ENCODE measurements at places on chromosomes 16 and 17.
A peak's percentile ranks its signal among the peaks of the same experiment; 100 is the strongest.

GRCh38 chr17:3828151-3828851, 17.7 kb downstream of the NCBP3 start:
- no peak for DNase-seq

DNA sequence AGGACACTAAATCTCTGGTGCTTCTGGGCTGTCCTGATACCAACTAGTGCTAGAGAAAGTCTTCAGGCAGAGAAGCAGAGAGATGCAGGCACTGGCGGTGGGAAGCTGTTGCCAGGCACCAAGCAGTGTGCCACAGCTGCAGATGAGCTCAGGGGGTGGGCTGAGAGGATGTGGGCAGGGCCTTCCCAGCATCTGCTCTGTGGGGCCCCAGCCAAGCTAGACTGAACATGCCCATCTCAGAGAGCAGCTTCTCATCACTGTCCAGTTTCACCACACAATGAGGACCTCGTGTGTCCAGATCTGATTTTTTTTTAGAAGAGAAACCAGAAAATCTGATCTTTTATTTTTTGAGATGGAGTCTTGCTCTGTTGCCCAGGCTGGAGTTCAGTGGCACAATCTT, 17.1 kb downstream of the PSKH1 start:
- peak; percentile 62 for DNase-seq

GRCh38 chr17:80270836-80271235, 10.2 kb downstream of the RNF213 start:
- peak; percentile 67 for DNase-seq

- DNase-seq, result peak; percentile 91
Measured at GRCh38 chr17:44218344-44219107, 949 bp downstream of the UBTF start.

- no peak for DNase-seq
Measured at GRCh38 chr16:27374221-27374803, 27.7 kb upstream of the IL21R start.

GRCh38 chr16:58127033-58127556, 2.1 kb downstream of the CFAP20 start:
- peak; percentile 88 for DNase-seq

- DNase-seq, result no peak
Measured at GRCh38 chr16:78235876-78236275, 136.4 kb downstream of the WWOX start.

DNA sequence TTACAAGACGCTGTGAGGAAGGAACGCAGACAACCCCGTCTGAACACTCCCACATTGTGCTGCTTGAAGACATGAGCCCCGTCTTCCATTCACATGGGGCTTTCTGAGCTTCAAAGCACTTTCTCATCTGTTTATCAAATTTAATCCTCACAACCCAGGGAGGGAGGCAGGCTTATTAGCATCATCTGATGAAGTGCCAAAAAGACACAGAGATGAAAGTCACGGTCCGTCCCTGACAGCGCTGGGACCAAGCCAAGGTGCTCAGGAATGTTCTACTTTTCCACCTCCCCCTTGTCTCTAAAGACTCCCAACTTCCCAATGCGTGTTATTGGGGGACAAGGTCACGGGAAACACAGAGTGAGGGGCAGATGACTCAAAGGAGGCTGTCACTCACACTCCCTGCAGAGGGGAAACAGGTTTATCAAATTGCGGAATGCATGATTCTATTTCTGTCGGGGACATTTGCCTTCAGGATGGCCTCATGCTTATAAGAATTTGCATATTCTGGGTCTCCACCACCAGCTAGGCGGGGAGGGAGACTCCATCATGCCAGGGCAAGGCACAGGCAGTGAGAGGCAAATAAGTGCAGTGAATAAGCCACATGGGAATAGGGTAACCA, 10.7 kb downstream of the XYLT1 start:
- peak; percentile 95 for DNase-seq

DNA sequence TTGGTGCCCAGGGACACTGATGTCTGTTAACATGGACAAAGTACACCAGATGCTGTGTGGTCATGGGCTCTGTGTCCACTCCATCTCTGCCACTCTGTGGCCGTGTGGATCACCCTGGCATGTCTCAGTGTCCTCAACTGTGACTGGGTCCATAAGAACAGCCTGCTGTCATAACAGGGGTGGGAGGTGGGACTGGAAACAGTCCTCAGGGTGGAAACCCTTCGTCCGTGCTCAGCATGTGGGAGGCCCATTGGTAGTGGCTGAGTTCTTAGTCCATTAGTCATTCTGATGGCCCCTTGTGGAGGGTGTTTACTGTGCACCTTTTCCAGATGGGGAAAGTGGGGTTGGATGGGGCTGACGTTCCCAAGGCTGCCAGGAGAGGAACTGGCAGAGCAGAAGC, 12.8 kb downstream of the FLYWCH2 start:
- DNase-seq, result no peak

DNA sequence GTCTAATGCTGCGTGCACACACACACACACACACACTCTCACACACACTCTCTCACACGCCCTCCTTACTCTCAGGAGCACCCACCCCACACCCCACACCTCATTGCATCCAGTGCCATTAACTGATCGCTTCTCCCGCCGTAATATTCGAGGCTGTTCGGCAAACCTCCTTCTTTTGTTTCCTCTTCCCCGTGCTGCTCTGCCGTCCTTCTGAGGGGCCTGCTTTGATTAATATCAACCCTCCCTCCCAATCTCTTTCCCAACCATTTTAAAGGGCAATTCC, 156.2 kb upstream of the TNRC6C start:
- DNase-seq, result no peak

GRCh38 chr17:80698297-80698696, 153.7 kb downstream of the RPTOR start:
- DNase-seq, result no peak

- DNase-seq, result peak; percentile 76
Measured at GRCh38 chr17:42067371-42068091, 17.1 kb upstream of the C17orf113 start.

- DNase-seq, result no peak
Measured at GRCh38 chr17:79986411-79987186, 49.1 kb downstream of the TBC1D16 start.

- DNase-seq, result no peak
Measured at GRCh38 chr17:72373910-72374741, 253.3 kb downstream of the SOX9 start.

GRCh38 chr16:12628536-12628935, 175.2 kb downstream of the CPPED1 start:
- no peak for DNase-seq

- DNase-seq, result no peak
Measured at GRCh38 chr16:89410794-89411309, 79.5 kb downstream of the ANKRD11 start.

DNA sequence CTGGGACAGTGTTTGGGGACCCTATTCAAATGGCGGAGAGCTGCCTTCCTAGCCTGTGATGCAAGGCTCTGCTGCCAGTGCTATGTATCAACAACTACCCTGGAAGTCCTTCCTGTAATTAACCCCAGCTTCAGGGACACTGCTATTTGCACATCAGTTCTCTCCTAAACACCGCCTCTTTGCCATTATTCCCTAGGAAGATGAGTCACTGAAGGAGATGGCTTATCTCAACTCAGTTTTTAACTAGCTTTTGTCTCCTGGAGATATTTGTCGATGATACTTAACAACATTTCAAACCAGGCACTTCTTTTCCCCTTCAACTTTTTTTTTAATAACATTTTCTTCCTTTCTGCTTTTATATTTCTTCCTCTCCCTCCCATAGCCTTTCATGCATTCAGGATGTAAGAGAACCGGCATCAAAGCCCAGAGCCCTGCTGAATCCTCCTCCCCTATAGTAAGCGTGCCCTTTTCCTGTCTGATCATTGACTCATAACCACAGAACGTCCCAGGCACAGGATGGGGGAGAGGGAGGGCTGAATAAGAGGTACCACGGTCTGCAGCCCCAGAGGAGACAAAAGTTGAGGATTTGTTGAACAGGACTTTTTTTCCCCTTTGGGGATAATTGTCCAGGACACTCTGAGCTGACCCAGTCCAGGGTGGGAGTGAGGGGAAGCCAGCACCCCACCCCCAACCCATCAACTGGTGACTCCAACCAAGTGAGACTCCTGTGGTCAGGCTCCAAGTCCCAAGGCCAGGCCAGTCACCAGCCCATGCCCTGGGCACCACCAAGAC, 387.8 kb upstream of the SALL1 start:
- DNase-seq, result no peak

DNA sequence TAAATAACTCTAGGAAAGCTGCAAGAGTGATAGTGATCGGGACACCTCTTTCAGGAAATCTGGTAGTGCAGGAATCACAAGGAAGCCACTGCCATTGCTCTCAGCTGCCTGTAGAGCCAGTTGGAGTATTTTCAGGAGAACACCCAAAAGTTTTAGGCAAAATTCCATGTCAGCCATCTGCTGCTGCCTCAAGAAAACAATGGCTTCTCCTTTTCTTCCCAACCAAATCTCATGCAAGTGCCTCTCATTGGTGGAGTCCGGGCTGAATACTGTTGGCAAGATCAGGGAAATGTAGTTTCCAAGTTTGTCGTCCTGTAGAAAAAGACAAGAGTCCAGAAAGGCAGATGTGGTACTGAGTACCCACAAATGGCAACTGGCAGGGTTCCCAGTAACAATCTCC, 54.9 kb upstream of the TANC2 start:
- DNase-seq, result no peak

- DNase-seq, result no peak
Measured at GRCh38 chr17:1580979-1581676, 18.5 kb upstream of the PITPNA start.

DNA sequence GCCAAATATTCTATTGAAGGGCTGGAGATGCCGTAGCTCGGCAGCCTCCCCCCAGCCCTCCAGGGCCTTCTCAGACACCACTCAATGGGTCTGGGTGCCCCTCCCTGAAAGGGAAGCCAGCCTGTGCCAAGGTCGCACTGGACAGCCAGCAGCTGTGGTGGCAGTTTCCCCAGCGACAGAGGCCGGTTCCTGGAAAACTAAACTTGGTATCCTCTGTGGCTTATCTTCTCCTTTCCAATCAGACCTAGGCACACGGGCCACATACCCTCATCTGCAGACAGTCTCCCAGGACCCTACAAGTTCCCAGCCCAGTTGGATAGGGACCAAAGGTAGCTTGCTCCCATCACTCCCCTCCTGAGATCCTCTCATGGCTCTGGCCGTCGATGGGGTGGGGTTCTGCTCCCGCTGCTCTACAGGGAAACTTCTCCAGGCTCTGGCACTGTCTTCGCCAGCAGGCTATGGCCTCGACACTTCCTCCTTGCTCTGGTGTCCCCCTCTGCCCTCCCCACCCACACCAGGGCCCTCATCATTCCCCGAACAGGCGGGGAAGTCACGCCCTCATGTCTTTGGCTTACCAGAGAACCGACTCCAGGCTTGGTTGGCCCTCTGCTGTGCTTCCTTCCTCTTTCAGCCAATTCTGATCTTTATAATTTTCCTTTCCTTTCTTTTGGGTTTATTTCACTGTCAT, 18.3 kb upstream of the IL21R start:
- DNase-seq, result no peak

DNA sequence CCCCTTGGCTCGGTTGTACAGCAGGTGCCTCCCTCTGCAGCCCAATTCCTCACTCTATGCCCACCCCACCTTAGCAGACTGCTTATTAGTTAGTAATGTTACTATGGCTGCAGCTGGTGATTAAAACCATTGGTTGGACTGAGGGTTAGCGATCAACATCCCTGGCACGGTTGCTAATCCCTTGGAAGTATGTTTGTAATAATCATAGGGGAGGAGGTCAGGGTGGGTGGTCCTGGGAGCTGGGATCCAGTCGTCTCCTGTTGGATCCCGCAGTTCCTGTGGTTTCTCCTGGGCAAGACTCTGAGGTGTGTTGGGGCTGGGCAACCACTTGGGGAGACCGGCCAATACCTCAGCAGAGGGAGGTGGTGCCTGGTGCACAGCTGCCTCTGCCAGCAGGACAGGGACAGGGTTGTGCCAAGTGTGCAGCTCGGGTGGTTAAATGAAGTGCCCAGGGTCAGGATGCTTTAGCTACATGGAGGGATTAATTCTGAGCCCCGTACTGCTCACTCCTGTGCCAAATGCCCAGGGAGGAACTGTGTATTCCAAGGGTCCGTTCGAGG, 38.0 kb downstream of the FZD2 start:
- DNase-seq, result no peak

- no peak for DNase-seq
Measured at GRCh38 chr17:57481910-57482391, 225.6 kb downstream of the MSI2 start.

- no peak for DNase-seq
Measured at GRCh38 chr17:77564278-77564920, 394.1 kb upstream of the TNRC6C start.

GRCh38 chr17:50046179-50046578, 9.7 kb upstream of the ITGA3 start:
- DNase-seq, result no peak

GRCh38 chr16:84294117-84294516, 561 bp upstream of the WFDC1 start:
- DNase-seq, result no peak

GRCh38 chr17:73348018-73348828, 36.4 kb upstream of the CDC42EP4 start:
- no peak for DNase-seq

GRCh38 chr16:28294201-28294600, 1.9 kb downstream of the SBK1 start:
- no peak for DNase-seq

DNA sequence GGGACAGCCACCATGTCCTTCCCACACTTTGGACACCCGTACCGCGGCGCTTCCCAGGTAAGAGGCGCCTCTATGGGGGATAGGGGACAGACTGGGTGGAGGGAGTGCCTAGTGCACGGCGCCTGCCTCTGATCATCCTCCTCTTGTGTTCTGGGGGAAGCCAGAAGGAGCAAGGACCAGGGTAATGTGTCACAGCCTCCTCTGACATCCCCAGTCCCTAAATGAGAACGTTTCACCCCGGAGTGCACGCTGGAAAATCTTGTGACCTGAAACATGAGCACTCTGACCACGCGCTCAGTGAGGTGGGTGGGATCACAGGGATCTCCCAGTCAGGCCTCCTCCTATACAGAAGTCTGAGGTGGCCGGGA, 1.1 kb downstream of the IRX6 start:
- no peak for DNase-seq

DNA sequence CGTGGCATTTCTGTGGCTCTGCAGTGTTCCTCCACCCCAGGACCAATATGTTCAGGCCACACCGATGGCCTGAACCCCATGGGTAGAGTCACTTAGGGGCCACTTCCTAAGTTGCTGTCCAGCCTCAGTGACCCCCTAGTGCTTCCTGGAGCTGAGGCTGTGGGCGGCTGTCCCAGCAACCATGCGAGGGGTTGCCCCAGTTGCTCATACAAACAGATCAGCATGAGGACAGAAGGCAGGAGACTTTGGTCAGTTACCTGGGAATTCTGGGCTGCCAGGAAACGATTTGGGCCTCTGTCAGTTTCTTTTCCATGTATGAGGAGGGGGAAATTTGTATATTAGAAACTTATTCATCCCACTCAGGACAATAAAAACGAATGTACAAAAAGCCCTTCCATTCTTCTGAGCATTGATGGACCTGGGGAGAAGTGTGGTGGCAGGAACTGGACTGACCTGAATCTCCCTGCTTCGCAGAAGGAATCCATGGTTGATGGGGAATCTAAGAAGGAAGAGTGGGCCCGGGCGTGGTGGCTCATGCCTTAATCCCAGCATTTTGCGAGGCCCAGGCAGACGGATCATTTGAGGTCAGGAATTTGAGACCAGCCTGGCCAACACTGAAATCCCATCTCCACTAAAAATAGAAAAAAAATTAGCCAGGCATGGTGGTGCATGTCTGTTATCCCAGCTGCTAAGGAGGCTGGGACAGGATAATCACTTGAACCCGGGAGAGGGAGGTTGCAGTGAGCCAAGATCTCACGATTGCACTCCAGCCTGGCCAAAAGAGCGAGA, 4.9 kb upstream of the IL32 start:
- DNase-seq, result no peak

- no peak for DNase-seq
Measured at GRCh38 chr16:79673635-79674034, 73.1 kb upstream of the MAF start.

GRCh38 chr16:78549366-78549765, 449.9 kb downstream of the WWOX start:
- DNase-seq, result no peak

Measured in NAMALWA (cell line).